Mammary epithelial cell (primary cell): ENCODE measurements at places on chromosomes 3 and 15.
A peak's percentile ranks its signal among the peaks of the same experiment; 100 is the strongest.

DNA sequence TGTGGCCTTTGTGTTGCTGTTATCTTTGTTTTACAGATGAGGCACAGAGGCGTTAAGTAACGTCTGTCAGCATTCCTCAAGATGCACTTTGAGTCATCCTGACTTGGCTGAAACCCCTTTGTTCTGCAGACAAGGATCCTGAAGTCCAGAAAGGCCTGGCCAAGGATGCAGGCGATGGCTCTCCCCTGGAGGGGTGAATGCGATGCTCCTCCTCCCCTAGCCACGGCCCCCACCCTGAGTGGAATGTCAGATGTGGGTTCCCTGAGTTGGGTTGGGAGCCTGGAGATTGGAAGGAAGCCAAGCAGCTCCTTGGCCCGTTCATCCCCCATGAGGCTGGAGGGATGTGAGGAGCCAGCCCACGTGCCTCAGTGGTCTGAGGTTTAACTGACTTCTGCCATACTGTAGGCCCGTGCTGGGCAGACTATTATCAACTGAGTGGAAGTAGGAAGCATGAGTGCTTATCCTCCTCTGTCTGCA, 43.3 kb downstream of the POMGNT2 start:
- no peak for DNase-seq

GRCh38 chr3:129078510-129078909, 17.9 kb downstream of the GP9 start:
- DNase-seq, result no peak

GRCh38 chr3:70973558-70973957, 610.0 kb downstream of the FOXP1 start:
- DNase-seq, result peak; percentile 35

DNA sequence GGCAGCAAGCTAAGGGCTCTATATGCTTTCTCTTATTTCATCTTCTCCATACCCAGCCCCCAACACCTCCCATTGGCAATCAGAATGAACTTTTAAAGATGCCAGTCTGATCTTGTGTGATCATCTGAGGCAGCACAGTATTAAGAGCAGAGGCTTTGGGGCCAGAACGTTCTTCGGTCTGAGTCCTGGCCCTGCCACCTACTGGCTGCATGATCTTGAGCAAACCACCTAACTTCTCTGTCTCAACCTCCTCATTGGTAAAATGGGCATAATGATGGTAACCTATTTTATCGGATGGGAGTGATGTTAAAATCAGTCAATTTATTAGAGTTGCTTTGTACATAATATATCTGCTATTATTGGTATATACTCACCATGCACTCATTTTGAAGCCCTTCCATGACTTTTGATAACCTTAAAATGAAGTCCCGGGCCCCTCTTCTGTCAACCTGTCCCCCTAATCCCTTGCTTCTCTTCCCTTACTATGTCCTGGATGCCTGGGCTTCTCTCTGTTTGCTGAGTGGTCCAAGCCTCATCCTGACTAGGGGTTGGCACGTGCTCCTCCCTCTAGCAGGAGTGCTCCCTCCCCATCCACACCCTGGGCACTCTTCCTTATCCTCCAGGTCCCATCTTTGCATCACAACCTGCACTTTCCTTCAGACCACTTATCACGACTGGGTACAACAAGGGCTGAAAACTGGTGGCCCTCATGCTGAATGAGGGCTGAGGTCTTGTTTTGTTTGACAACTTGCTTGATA, 6.3 kb downstream of the EFCAB12 start:
- no peak for DNase-seq

DNA sequence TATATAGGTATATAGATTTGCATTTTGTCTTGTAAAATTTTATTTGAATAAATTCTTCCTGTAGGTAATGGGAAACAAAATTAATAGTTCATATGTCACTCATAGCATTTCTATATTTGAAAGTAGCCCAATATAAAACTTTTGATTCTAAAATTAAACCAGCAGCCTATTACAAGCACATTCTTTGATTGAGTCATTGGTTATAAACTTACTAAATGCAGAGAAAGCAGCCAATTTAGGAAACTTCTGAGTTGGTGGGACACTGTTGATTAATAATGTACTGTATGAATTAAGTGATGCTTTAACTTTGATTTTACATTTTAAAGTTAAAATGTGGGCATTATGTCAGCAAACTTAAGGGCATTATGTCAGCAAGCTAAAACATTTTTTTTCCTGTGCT, 34.5 kb downstream of the NR1D2 start:
- no peak for DNase-seq

GRCh38 chr3:52119826-52120225, 34.4 kb downstream of the POC1A start:
- DNase-seq, result no peak

- DNase-seq, result no peak
Measured at GRCh38 chr3:77500721-77501120, 460.8 kb downstream of the ROBO2 start.

DNA sequence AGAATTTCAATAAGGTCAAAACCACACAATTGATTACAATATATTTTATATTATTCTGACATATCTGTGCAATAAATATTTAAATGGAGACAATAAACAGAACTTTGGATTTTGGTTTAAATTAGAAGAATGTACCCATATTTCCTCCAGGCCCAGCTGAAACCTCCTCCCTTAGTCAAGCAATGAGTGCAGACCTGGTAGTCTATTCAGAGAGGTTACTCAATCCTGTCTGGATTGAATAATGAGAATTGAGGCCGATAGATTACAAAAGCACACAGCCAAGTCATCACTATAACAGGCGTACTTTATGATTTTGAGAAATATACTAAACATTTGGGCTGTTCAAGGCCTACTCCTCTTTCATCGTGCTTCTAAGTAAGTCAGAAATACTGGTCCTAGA, 114.5 kb upstream of the STRIT1 start:
- no peak for DNase-seq
